NCI-H1694 treated with DMSO at 0.1 percent for 48 hours (cell line): ENCODE measurements at places on chromosomes 4 and X.

GRCh38 chrX:4800756-4801155 is 1087.3 kb upstream of the PRKX start:
- DNase-seq = no peak

GRCh38 chr4:122617597-122618593 is 3.0 kb downstream of the IL21 start:
- no peak for DNase-seq

GRCh38 chr4:129146639-129147038 is 50.7 kb downstream of the C4orf33 start:
- no peak for DNase-seq

- no peak for DNase-seq
These were observed 216.4 kb upstream of the HAND2 start for GRCh38 chr4:173746424-173746823.

DNA sequence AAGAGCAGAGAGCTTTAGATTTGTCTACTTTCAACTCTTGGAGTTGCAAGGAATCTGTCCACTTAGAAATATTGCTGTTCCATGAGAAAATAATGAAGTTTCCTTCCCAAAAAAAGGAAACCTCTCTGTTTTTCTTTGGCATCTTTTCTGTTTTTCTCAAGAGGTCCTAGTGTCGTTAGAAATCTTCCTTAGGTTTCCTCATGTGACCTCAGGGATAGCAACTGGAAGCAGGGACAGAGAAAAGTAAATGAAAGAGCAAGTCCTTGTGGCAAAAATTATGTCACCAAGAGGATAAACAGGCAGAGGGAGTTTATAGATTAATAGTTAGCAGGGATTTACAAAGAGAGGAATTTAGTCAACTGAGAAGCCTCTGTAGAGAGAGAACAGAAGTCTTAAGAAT is 478.4 kb upstream of the ADGRL3 start:
- no peak for DNase-seq

GRCh38 chr4:14513471-14513870 is 488.8 kb upstream of the CPEB2 start:
- no peak for DNase-seq

DNA sequence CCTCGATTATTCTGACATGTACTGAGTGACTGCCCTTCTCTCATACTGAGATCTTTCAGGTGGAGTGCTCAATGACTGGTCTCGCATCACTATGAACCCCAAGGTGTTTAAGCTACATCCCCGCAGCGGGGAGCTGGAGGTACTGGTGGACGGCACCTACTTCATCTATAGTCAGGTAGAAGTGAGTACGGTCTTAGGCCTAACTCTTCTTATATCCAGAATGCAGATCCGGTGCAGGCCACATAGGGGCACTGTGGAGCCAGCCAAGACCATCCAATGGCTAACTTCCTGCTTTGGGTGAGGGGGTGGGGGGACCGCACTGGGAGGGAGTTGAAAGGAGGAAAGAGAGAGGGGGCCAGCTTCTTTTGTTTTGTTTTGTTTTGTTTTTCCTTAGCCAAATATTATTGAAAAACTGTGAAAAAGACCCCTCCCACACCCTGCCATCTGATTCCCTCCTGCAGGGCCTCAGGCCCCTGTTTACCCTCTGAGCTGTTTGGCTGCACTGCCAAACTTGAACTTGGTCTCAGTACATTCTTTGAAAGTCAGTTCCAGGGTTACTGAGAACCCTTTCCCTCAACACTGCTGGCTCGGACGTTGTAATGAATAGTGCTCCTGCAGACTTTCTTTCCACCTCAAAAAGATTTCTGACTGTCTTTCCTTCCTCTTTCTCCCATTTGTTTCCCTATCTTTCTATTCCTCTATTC is 16.2 kb downstream of the AWAT2 start:
- DNase-seq = peak; percentile 5

- DNase-seq = peak; percentile 63
These were observed 172 bp upstream of the HSPA4L start for GRCh38 chr4:127782025-127782274.

DNA sequence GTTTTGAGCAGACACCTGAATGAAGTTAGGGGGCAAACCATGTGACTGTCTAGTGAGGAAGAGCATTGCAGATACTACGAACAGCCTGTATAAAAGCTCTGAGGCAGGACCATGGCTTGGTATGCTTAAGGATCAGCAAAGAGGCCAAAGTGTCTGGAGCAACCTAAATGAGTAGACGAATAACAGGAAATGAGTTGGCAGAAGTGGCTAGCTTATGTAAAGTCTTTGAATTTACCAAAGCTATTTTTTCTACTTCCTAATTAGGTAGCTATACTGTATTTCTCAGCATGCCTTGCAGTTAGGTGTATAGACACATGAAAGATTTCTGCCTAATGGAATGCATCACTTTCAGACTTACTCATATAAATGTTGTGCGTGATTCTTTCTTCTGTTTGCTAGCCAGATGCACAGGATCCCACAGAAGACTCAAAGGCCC is 9.3 kb upstream of the GPRIN3 start:
- DNase-seq = no peak

- DNase-seq = no peak
These were observed 39.5 kb upstream of the MAP3K15 start for GRCh38 chrX:19554786-19555185.

GRCh38 chrX:101206471-101206870 is 13.1 kb upstream of the DRP2 start:
- DNase-seq = peak; percentile 49

DNA sequence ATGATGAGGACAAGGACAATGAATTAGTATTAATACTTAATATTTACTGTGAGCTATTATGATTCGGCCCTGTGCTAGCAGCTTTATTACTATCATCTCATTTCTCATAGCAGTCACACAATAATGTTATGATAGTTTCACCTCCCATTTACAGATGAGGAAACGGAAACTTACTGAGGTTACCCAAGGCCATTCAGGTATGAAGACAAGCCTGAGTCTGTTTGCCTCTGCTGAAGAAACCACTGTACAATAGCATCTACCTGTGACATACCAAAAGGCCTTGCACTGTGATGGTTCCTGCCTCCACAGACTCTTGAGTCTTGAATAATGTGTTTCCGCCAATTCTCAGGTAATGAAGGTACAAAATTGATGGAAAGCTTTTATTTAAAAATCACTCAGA is 248.5 kb downstream of the NPFFR2 start:
- DNase-seq = no peak

DNA sequence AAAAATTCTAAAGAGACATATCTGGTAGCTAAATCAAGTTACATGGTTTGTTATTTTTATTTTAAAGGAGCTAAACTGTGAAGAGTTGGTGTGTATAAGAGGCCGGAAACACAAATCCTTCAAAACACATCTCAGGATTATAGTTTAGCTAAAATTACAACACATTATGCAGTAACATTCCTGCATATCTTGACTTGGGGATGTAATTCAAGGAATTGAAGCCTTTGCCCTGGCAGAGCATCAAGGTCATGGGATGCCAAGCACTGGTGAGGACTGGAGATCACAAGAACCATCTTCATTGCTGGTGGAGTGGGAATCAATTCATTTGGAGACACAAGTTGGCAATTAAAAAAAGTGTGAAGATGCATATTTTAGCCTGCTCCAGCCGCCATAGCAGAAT is 86.8 kb upstream of the LSM6 start:
- no peak for DNase-seq

GRCh38 chr4:74012130-74012529 is 13.7 kb upstream of the CXCL5 start:
- DNase-seq = no peak

DNA sequence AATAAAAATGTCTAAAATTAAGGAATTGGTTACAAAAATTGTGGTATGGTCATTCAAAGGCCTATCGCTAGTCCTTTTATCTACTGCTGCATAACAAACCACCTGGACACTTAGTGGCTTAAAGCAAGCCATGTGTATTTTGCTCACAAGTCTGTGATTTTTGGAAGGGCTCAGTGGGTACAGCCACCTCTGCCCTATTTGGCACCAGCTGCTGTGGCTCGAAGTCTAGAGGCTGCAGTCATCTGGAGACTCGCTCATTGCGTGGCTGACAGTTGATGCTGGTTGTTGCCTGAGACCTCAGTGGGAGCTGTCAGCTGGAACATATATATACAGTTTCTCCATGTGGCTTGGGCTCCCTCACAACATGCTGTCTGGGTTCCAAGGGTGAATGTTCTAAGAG is 60.8 kb upstream of the MID1 start:
- DNase-seq = no peak
